ENCODE measurements at places on chromosomes 1 and 21. TPM values are rescaled to one million over a fixed set of nuclear protein-coding genes. Genes with fewer than 3 reads are reported as not detected.

FMO5 gene
- total RNA-seq = 1.4 TPM

ATXN7L2 gene
- total RNA-seq = 5.5 TPM

CLDN19 gene
- 1.2 TPM for total RNA-seq

CENPL gene
- 16.8 TPM for total RNA-seq

C4BPA gene
- not detected for total RNA-seq

HTR6 gene
- 0.92 TPM for total RNA-seq

HYI gene
- total RNA-seq = 30.4 TPM

PADI3 gene
- not detected for total RNA-seq

MYOG gene
- not detected for total RNA-seq

CNIH3 gene
- total RNA-seq = 21.5 TPM

ZNF695 gene
- total RNA-seq = 6.0 TPM

FAM131C gene
- total RNA-seq = 4.6 TPM

FCRLB gene
- total RNA-seq = 1.4 TPM

XCL1 gene
- 0.23 TPM for total RNA-seq

KCNAB2 gene
- 21.5 TPM for total RNA-seq

DISP3 gene
- total RNA-seq = 10.8 TPM

C8A gene
- not detected for total RNA-seq

CLEC20A gene
- not detected for total RNA-seq

Measured in diencephalon (tissue), 1 donor.